ENCODE measurements at places on chromosomes 4 and X.

GRCh38 chrX:132171478-132171877 is 43.7 kb upstream of the FRMD7 start:
- DNase-seq, result no peak

DNA sequence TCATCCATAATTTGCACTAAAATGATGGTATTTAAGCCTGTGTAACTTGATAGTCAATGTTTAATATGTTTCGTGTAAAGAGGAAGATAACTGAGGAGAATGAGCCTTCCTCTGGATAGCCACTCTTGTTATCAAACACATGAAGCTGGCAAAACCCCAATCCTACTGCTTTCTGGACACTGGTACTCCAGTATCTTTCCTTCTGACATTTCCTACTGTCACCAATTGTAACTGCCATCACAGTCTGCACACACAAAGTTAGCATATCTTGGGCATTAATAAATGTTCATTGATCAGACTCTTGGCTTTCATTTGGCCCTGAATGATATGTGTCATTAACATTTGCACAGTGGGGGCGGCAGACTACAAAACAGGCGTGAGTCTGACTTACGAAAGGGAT is 419.1 kb downstream of the TMA16 start:
- no peak for DNase-seq

GRCh38 chr4:128825226-128825625 is 15.7 kb downstream of the JADE1 start:
- no peak for DNase-seq

DNA sequence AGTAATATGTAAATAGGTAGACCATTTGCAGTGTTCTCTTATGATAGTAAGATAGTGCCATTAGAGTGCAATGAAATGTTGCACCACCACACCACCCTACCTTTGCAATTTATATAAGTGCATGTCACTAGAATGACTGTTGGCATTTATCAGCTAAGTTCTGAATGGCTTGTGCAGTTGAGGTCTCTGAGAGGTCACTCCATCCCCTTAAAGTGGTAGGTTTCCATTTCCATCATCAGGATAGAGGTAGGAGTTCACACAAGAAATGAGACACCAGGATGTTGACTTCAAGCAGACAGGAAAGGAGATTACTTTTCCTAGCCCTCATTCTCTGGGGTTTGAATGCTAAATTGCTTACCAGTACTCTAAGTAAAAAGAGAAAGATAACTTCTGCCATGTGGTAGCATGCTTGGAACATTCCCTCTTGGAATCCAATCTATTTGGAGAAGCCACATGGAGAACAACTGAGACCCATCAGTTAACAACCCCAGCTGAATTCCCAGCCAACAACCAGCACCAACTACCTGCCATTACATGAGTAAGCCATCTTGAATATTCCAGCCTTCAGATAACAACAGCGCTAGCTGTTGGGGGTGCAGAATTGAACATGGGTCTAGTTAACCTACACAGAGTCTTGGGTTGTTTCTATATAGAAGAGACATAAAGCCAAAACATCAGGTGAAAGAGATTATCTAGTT is 6.7 kb upstream of the LRBA start:
- no peak for DNase-seq

- DNase-seq, result no peak
Measured at GRCh38 chrX:87525771-87526229, 8.2 kb downstream of the KLHL4 start.

DNA sequence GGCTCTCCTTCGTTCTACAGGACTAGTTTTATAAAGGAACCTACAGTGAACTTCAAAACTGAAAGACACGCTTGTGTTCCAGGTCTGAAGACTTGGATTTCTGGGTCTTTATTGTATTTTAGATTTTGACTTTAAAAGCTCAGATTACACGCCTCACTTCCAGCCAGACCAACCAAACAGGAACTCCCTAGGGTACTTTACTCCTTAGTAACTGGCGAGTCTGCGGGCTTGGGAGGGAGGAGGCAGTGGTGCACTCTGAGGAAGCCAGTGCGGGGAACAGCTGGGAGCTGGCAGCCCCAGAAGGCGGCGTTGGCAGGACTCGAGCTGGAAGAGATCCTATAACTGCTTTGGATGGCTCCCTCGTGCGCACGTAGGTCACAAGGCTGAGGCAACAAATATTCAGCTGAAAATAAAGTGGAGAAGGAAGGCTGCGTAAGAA is 391 bp upstream of the PHKA1 start:
- no peak for DNase-seq

DNA sequence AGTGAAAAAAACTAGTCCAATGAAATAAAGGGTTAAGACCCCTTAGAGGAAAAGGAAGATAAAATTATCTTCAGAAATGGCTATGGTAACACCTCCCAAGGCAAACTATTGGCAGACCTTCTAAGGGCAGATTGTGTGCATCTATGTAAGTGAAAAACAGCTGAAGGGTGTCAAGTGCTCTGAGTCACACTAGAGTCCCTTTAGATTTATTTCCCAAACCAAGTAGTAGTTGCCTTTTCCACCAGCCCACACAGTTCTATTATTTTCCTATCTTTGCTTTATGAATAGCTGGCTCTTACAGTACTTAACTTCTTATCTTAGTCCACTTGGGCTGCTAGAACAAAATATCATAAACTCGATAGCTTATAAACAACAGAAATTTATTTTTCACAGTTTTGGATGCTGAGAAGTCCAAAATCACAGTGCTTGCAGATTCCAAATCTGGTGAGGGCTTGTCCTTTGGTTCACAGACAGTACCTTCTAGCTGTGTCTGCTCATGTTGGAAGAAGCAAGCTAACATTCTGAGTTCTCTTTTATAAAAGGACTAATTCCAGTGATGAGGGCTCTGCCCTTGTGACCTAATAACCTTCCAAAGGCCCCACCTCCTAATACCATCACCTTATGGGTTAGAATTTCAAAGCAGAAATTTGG is 143.6 kb downstream of the GRID2 start:
- DNase-seq, result no peak

DNA sequence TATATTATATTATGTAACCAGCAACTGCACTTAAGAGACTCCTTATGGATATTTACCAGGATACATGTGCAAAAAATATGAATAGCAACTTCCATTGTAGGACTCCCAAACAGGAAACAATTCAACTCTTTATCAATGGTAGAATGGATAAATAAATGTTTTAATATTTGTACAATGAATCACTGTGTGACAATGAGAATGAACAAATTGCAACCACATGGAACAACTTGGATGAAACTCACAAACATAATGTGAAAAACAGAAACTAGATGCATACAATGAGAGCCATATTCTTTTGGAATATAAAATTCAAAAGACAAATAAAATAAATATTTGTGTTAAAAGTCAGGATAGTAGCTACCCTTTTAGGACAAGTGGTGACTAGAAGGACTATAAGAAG is 1015.7 kb downstream of the TECRL start:
- DNase-seq, result no peak

DNA sequence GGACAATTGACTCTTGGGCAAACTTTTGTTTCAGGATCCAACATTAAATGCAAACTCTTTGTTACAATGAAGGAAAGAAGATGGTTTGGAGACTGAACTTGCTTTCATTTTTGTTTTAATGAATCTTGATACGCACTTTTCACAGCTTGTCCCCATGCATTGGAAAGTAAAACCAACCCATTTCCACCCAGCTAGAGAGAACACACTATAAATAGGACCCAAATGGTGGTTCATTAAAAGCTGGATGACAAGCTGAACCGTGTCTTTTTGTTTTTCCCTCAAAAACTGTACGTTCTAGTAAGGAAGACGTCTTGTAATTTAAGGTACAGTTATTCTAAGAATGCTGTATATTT is 95.3 kb upstream of the EGFL6 start:
- no peak for DNase-seq

GRCh38 chr4:17583276-17583675 is 6.3 kb downstream of the LAP3 start:
- DNase-seq, result no peak

DNA sequence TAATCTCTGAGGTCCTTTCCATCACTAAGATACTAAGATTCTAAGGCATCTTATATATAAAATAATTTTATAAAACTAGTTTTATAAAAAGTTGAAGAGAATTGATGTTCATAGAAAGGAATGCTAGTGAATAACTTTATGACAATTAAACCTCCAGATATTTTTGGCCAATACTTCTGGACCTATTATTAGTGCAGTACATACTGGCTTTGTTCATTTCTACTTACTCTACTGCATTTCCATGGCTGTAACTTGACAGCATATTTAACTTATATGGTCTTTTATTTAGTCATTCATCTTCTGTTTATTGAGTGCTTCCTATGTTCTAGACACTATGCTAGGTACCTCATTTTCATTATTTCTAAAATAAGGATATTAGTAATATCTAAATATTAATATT is 6.8 kb upstream of the USP53 start:
- no peak for DNase-seq

- DNase-seq, result no peak
Measured at GRCh38 chrX:69085151-69085550, 80.1 kb downstream of the PJA1 start.

- no peak for DNase-seq
Measured at GRCh38 chr4:119564106-119564505, 64.5 kb downstream of the PDE5A start.

DNA sequence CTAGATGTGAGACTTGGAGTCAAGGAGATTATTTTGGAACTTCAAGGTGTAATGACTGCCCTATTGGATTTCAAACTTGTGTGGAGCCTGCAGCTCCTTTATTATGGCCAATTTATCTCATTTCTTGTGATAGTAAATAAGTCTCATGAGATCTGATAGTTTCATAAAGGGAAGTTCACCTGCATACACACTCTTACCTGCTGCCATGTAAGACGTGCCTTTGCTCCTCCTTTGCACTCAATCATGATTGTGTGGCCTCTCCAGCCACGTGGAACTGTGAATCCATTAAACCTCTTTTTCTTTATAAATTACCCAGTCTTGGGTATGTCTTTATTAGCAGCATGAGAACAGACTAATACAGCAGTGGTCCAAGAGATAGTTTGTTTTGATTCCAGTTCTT is 19.1 kb downstream of the PF4 start:
- DNase-seq, result no peak

DNA sequence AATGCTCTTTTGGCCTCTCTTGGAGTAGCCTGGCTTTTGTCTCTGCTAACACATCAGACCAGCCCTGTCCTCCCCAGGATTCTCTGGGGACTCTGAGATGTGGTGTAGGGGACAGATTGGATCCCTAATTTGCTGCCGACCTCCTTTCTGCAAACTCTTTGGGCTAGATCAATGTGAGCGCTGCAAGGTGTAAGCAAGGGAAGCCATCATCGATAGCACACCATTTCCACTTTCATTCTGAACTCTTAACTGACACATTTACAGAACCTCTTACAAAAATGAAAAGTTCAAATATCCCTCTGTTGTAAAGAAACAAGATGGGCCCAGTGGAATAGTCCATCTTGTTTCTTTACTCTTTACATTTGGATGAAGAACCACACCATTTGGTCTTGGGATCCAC is 46.6 kb downstream of the PGRMC2 start:
- no peak for DNase-seq

DNA sequence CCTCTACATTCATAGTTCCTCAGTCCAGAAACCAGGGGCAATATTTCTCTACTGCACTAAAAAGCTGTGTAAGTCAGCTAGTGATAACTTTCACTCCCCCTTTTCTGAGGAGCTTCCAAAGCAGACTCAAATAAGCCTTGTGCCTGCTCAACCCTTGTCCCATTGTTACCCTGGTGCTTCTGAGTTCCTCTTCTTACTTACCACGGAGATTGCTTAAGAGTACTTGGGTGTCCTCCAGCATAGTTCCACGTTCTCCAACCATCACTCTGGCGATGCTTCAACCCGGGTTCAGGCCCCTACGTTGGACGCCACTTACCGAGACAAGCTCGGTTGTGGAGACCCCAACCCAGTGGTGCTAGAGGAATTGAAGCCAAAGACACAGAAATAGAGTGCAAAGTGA is 71.6 kb downstream of the ADAM29 start:
- no peak for DNase-seq

- DNase-seq, result no peak
Measured at GRCh38 chrX:132958091-132958703, at the start of gene HS6ST2. HS6ST2 (minus strand) TSS chrX:132958629.

DNA sequence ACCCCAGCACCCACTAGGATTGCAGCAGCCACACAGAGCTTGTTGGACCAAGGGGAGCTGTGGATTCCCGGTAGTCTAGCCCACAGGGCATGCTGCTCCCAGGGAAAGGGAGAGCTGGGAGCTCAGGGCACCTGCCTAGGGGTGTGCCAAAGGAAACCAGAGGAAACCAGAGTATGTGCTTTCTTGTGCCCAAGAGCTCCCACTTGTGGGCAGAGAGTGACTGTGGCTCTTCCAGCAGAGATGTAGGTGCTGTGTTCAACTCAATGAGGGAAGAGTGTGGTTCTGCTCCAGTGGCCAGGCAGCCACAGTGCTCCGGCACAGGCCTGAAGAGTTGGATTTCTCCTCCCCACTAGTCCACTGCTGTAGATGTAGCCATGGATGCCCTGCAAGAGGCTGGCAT is 1050.0 kb upstream of the INTU start:
- DNase-seq, result no peak

GRCh38 chr4:53484911-53485657 is 106.2 kb downstream of the LNX1 start:
- no peak for DNase-seq

GRCh38 chr4:2428496-2429213 is 9.9 kb downstream of the CFAP99 start:
- no peak for DNase-seq

DNA sequence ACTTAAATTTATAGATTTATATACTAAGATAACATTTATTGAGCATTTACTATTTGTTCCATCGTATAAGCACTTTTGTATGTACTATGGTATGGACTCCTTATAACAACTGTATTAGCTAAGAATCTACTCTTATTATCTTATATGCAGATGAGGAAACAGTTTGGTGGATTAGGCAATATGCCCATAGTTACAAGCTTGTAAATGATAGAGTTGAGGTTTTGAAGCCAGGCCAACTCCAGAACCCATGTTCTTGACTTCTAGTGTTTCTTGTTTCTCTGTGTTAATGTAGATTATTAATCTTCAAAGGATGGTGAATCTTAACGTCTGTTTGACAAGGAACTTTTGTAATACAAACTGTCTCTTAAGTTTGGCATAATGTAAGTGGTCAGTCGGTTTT is 71.3 kb downstream of the STIM2 start:
- no peak for DNase-seq

DNA sequence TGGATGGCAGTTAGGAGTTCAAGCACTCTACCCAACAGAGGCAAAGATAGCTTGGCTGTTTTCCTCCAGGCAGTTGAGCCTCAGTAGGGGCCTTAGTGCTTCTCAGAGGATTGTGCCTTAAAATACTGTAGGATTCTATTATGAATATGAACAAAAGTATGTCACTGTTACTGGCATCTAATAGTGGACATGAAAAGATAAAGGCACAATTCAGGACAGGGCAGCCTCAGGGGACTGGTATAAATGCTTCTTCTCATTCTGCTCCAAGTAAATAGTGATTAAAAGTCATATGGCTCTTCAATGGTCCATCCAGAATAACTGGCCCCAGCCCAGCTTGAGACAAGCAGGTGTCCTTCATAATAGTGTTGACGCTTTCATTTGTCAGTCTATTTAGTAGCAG is 17.7 kb downstream of the COL4A6 start:
- DNase-seq, result no peak

Data from activated CD4-positive, alpha-beta T cell treated with anti-CD3 and anti-CD28 coated beads for 1 hour (primary cell).